ENCODE measurements at places on chromosomes 13 and 19.

- DNase-seq, result peak; percentile 78
These were observed 141.2 kb upstream of the KLHL1 start for GRCh38 chr13:70249332-70250064.

GRCh38 chr19:46579361-46579879 lies 21.7 kb upstream of the CALM3 start:
- peak; percentile 8 for DNase-seq

DNA sequence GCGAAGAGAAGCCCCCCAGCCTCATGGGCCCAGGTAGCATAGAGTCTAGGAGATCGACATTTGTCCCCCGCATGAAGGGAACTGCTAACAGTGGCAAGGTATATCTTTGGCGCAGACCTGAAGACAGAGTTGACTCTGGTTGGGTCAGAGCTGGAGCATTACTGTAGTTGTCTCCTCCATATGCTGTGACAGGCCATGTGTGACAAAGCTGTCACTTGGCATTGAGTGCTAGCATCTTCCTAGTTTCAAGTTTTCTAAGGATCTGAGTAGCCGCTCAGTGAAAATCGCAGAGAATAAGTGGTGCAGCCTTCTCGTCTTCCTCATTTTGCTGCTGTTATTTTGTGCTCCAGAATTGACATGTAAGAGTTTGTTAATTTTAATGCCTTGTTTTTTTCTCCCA lies 189.4 kb upstream of the RNF113B start:
- DNase-seq, result no peak

- no peak for DNase-seq
These were observed 599 bp downstream of the C19orf12 start for GRCh38 chr19:29714371-29714952.

DNA sequence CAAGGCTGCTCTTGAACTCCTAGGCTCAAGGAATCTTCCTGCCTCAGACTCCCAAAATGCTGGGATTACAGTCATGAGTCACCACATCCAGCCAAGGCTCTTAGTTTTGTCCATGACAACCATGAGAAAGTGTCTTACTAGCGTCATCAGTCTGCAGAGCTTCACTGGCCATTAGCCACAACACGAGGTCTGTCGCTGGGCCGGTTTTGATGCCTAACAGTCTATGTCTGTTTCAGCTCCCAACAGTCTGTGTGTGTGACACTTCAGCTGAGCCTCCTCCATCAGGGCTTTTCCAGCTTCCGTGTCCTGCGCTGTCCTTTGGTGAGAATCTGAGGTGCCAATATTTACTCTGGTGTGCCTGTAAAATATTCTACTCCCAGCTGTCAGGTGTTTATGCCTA lies 47.6 kb downstream of the CEP89 start:
- DNase-seq, result peak; percentile 40

- DNase-seq, result peak; percentile 14
These were observed 431.9 kb downstream of the COG6 start for GRCh38 chr13:40087091-40088002.

DNA sequence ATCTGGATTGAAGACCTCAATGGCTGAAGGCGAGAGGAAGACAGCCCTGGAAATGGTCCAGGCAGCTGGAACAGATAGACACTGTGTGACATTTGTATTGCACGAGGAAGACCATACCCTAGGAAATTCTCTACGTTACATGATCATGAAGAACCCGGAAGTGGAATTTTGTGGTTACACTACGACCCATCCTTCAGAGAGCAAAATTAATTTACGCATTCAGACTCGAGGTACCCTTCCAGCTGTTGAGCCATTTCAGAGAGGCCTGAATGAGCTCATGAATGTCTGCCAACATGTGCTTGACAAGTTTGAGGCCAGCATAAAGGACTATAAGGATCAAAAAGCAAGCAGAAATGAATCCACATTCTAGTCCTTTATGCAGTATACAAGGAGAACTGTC lies 1.2 kb downstream of the POLR1D start:
- no peak for DNase-seq

DNA sequence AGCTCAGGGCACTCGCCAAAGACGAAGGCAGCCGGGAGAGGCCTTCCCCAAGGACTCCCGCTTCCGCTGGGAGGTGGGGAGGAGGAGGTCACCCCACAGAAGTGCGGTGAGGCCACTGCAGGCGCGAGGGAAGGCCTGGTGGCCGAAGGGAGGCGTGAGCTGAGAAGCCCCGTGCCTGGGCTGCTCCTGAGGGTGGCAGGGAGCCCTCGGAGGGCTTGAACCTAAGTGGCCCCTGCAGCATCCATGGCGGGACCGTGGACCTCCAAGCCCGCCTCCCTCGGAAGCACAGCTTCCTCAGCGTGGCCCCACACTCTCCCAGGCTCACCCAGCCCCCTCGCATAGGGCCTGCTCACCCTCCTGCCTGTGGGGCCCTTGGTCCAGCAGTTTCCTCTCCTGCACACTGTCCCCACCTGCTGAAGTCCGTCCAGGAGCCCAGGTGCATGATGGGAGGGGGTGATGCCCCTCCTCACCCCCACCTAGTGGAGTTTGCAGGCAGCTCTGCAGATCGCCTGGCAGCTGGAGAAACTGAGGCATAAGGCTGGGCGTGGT lies 25.9 kb downstream of the EFNA2 start:
- DNase-seq, result no peak
